ENCODE measurements at places on chromosomes 1 and 21.
A peak's percentile ranks its signal among the peaks of the same experiment; 100 is the strongest.

GRCh38 chr1:38088791-38089190 is 42.2 kb upstream of the POU3F1 start:
- no peak for DNase-seq

DNA sequence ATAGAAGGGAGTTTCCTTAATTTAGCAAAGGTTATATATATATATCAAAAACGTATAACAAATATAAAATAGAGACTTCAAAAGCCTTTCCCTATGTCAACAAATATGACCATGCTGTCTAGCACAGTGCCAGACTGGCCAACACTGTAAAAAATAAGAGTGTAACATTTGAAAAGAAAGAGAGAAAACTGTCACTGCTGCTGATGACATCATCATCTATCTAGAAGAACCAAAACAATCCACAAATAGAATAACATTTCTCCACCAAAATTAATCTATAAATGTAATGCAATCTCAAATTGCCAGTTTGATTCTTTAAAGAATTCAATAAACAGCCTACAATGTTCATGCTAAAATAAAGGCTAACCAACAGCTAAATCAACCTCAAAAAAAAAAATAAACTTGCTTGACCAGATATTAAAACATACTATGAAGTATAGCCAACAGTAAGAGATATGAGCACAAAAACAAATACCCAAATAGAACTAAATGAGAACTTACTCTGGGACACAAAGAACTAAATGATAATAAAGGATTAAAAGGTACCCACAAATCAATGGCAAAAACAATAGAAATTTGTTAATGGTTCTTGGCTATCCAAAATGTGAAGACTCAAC is 50.2 kb downstream of the ENAH start:
- DNase-seq = no peak

- no peak for DNase-seq
Observed at GRCh38 chr1:85357817-85358216, 81.4 kb upstream of the BCL10 start.

DNA sequence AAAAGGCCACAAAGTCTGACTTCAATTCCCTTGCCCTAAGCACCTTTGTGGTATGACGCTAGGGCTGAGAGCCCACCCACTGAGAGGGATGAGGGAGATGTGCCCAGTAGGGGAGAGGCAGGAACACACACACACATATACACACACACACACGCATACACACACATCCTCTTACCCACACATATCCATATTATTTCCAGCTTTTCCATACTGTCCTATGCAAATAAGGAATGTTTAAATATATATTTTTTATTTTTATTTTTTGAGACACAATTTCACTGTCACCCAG is 3.0 kb downstream of the RAB25 start:
- DNase-seq = no peak

- no peak for DNase-seq
Observed at GRCh38 chr1:156060937-156061636, at the start of gene RAB25. Gene RAB25 (plus strand): TSS chr1:156061160. CDS start chr1:156061401, 241 bp downstream.

DNA sequence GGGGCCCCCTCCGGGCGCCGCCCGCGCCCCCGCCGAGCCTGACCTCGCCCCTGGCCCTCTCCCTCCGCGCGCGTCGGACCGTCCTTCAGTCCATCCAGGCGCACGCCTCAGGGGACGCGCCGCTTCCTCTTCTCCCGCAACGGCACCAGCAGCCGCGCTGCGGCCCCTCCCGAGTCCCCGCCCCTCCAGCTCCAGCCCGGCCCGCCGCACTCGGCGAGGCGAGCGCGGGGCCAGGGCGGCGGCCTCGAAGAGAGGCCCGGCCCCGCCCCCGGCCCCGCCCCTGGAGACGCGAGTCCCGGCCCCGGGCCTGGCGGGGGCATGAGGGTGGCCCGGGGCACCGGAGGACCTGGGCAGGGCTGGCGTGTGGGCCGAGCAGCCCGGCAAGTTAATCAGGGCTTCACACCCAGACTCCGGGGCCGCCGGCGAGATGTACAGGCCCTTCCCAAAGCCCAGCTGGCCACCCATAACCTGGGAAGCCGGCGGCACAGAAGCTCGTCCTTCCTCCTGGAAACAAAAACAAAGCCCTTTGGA is at the start of gene IGSF3:
IGSF3 (minus strand) TSS at position 159 of the 531 bp plus-strand sequence. CDS start 1,407 bp downstream, outside the sequence.
- peak; percentile 61 for DNase-seq

- DNase-seq = no peak
Observed at GRCh38 chr1:221029981-221030649, 150.9 kb downstream of the HLX start.

- DNase-seq = no peak
Observed at GRCh38 chr1:42350086-42350485, 15.1 kb upstream of the FOXJ3 start.

- DNase-seq = no peak
Observed at GRCh38 chr1:233707880-233708815, 94.2 kb downstream of the KCNK1 start.

GRCh38 chr21:39730418-39731157 is 14.4 kb upstream of the IGSF5 start:
- no peak for DNase-seq

DNA sequence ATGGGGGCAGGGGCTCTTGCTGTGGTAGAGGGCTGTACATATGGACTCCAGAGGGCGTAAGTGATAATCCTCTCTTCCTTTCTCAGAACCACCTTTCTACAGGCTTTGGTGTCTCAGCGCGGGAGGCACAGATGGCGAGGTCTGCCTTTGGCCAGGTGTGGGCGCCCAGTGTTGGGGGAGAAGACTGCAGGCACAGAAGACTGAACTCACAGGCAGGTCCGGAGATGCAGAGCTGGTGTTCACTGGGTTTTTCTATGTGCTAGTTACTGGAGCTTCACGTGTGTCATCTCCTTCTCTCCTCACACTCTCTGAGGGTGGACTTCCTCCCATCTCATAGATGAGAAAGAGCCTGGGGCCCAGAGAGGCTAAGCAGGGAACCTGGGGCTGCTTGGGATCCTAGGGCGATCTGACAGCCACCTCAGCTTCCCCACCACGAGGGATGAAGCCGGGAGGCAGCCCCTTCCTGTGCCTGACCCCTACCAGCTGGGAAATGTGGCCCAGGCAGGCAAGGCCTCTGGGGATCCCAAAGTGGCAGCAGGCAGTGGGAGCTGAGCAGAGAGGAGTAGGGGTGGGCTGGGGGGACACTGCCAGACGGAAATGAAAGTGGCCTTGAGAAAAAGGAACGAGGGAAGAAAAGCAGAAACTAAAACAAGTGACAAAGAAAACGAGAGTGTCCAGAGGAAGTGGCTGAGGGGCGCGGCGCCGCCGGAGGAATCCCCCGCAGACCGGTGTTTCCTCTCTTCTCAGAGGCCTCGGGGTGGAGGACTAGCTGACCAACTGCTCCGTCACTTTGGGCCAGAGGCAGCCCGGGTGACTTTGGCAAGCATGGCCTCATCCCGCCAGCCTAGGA is 191.6 kb downstream of the HIVEP3 start:
- peak; percentile 56 for DNase-seq

- peak; percentile 60 for DNase-seq
Observed at GRCh38 chr1:11320153-11320936, 47.3 kb downstream of the UBIAD1 start.

All from activated naive CD8-positive, alpha-beta T cell treated with anti-CD3 and anti-CD28 coated beads, Interleukin-2, amount 50 U/mL, for 24 hours (primary cell).